Stimulated activated CD8-positive, alpha-beta memory T cell treated with anti-CD3 and anti-CD28 coated beads, Interleukin-4, amount 100 ng/mL, for 4 hours (primary cell): ENCODE measurements at places on chromosomes 12 and 14.

DNA sequence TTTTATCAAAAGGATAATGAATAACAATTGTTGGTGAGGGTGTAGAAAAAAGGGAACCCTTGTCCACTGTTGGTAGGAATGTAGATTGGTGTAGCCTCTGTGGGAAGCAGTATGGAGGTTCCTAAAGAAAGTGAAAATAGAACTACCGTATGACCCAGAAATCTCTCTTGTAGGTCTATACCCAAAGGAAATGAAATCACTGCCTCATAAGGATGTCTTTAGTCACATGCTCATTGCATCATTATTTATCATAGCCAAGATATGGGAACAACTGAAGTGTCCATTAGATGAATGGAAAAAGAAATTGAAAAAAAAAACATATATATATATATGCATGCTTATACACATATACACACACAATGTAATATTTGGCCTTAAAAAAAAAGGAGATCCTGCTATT is 158.8 kb upstream of the NPAS3 start:
- DNase-seq = no peak

DNA sequence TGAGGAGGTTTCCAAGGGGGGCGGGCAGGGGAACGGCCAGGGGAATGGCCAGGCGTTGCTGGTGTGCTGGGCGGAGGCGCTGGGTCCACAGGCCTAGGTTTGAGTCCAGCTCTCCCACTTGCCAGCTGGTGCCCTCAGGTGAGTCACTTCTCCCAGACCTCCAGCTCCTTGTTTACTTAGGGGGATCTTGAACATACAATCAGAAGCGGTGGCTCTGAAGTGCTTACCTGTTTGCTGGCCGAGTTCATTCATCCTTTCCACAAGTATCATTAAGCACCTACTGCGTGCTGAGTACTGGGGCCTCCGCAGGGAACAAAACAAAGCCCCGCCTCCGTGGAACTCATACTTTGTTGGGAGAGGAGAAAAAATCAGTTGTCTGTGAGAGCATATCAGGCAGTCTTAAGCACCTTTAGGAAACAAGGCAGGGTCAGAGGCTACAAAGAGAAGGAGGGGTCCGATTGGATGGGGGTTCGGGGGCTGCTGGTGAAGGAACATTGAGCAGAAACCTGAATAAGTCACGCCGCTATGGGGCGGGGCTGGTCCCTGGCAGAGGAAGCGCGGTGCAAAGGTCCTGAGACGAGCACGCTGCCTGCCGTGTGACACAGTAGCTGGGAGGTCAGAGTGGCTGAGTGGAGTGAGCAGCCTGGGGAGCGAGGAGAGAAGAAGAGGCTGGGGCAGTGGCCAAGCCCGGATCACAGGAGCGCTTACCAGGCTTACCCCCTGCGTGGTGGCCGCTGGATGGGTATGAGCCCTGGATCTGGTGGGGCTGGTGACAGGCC is 15.1 kb downstream of the MVK start:
- no peak for DNase-seq

GRCh38 chr12:5480938-5481303 is 49.0 kb downstream of the NTF3 start:
- no peak for DNase-seq

DNA sequence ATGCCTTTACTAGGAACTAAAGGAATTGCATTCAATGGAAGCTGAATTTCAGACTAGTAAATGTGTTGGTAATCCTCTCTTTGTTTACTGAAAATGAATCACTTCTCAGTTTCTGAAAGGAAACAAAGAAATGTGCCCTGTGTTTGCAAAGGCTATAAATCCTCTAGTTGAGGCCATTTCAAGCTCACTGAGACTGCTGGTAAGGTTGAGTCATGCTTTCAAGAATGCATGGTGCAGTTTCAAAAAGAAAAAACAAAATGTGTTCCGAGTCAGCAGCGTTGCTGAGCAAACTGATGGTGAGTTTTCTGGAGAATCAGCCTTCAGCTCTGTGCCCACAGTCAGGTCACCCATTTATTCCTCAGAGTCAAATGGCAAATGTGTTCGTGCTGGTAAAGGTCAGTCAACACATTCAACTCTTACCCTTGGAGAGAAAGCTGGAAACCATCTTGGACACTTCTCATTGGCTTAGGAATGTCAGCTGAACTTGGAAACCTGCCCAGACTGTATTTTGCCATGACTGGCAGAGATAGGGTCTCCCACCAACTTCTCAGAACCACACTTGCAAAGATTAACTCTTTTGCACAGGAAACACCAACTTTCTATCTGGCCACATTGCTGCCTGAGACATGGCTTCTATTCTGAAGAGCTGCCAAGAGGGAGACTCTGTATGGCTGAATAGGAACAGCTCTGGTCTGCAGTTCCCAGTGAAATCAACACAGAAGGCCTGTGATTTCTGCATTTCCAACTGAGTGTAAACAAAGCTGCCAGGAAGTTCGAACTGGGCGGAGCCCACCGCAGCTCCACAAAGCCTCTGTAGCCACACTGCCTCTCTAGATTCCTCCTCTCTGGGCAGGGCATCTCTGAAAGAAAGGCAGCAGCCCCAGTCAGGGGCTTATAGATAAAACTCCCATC is 484.4 kb downstream of the ATP23 start:
- DNase-seq = no peak

DNA sequence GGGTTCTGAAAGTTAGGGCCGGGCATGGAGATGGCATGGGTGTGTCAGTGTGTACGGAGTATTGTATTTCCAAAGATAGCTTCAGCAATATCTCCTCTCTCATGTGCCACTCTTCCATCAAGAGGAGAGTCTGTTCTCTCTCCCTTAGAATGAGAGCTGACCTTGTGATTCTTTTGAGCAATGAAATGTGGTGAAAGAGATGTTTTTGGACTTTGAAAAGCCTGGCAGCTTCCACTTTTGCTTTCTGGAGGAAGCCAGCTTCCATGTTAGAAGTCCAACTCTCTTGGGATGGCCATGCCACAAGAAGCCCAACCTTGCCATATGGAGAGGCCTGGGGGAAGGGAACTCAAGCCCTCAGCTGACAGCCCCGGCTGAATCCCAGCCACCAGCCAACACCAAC is 72.4 kb upstream of the GZMB start:
- DNase-seq = no peak

- DNase-seq = no peak
Measured at GRCh38 chr12:578748-579419, 84.4 kb downstream of the NINJ2 start.

- DNase-seq = no peak
Measured at GRCh38 chr14:65195042-65195719, 92.9 kb upstream of the MAX start.

- no peak for DNase-seq
Measured at GRCh38 chr12:47990351-47991105, 13.7 kb downstream of the COL2A1 start.

DNA sequence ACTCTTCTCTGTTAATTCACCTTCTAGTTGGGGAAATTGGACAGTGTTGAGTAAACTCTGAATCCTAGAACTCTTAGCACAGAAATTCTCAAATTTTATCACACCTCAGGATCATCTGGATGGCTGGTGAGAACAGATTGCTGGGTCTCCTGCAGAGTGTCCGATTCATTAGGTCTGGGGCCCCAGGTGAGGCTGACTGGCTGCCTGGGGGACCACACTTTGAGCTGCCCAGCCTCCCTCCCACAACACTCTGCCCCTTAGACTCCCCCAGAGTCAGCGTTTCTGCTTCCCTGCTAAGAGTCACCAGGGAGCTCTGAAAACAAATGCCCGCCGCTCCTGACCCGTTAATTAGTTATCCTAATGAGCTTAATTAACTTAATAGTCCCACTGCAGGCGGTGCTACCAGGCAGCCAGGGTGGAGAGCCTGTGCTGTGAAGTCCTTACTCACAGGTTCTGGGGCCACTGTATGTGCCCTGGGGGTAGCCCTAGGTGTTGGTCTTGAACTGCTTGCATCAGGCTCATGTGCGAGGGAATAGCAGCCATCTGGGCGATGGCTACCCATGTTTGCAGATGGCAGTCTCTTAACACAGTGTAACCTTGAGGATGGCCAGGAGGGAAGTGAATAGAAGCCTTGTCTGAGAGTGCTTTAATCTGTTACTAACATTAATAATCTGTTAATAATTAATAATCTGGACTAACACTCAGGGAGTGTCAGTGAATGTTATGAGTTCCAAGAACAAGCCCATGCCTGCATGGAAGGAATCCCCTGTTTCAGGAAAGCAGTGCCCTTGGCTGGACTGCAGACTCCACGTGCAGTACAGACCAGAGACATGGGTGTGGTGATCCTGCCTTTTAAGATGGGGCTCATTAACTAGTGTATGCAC is 35.6 kb downstream of the AACS start:
- no peak for DNase-seq

GRCh38 chr12:234891-235415 is 21.0 kb upstream of the SLC6A12 start:
- no peak for DNase-seq

- no peak for DNase-seq
Measured at GRCh38 chr12:45377815-45378214, 161.9 kb downstream of the ANO6 start.

- DNase-seq = no peak
Measured at GRCh38 chr14:48251290-48251689, 575.9 kb upstream of the MDGA2 start.

DNA sequence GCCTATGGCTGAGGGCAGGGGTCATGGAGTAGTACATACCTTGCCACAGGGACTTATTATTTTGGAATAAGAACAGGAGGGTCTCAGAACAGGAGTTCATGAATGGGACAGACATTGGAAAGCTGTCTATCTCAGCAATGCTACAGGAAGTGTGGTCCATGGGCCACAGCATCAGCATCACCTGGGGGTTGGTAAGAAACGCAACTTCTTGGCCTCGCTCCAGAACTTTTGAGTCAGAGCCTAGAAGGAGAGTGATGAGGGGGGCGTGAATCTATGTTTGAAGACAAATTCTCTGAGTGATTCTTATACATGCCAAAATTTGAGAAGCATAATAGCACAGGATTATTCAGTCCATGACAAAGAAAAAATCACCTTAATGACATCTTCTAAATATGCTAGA is 156.6 kb downstream of the RPAP3 start:
- DNase-seq = no peak

- DNase-seq = no peak
Measured at GRCh38 chr12:47885566-47885965, 19.2 kb downstream of the VDR start.

GRCh38 chr12:6635856-6636531 is at the start of gene LPAR5:
LPAR5 (minus strand) TSS chr12:6635959; CDS start chr12:6621248, 14,711 bp downstream.
- no peak for DNase-seq

DNA sequence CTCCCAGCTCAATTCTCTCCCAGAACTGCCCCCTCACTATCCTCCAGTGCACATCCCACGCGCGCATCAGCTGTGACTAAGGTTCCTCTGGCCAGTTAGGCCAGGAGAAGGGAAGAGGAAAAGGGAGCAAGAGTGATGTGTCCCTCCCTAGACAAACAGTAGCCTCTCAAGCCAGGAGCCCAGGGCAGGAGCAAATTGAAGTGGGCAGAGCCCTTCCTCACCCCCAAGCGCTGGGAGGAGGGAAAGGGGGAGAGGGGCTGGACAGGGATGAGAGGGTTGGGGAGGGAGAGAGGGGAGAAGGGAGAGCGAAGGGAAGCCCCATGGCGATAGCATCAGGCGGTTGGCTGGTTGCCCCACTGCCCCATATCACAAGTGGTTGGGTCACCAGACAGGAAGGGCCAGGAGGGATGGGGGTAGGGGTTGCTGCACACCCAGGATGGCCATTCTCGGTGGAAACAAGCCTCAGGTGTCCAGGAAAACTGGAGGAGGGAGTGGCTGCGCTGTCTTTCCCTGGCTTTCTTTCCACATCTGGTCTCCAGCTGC is 1.1 kb downstream of the CD63 start:
- DNase-seq = no peak

DNA sequence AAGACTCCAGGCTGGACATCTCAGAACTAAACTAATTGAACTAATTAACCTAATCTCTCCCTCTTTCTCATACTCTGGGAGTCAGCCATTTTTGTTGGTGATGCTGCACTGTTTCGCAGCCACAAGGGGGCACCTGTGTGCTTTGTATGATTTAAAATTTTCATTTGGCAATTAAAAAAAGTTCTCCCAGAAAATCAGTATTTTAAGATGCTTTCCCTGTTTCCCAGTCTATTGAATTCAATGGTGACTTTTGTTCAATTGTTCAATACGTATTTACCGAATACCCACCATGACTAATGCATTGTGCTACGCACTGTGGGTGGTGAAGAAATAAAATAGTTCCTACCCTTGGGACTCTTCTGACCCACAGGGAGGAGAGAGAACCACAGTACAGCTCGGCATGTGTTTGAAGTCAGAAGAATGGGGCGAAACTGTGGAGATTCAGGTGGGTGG is 63.7 kb downstream of the ZNF664 start:
- peak; percentile 13 for DNase-seq

DNA sequence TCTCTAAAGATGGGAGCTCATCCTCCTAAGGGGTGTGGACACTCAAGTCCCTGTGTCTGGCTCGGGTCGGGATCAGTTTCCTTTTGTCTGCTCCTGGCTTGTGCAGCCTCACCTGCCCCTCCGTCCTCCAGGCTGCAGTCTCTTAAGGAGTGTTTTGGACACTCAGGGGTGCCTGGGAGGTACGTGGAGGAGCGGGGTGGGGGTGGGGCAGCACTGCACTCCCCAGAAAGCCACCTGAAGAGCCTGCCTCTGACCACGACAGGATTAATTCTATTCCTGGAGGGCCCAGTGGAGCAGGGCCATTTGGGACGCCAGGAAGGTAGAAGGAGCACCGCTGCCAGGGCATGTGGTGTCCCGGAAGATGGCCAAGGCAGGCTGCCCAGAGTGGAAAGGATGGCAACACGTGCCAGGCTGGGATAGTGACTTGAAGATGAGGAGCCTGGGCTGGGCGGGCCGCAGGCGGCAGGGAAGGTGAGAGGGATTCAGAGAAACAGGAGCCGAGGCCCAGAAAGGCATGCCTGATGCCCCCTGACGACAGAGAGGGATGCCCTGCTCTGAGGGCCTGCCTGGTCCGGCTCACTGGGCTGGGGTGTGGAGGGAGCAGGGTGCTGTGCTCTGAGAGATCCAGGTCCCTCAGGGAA is 14.8 kb upstream of the LRTM2 start:
- DNase-seq = no peak
